ENCODE measurements at places on chromosomes 6 and 20.

- DNase-seq, result no peak
Observed at GRCh38 chr20:33866398-33867100, 55.4 kb downstream of the CHMP4B start.

- no peak for DNase-seq
Observed at GRCh38 chr20:64091770-64092169, 7.6 kb upstream of the LKAAEAR1 start.

GRCh38 chr6:37010402-37010892, 5.0 kb downstream of the FGD2 start:
- no peak for DNase-seq

GRCh38 chr20:47642624-47643023, 140.9 kb downstream of the NCOA3 start:
- no peak for DNase-seq

DNA sequence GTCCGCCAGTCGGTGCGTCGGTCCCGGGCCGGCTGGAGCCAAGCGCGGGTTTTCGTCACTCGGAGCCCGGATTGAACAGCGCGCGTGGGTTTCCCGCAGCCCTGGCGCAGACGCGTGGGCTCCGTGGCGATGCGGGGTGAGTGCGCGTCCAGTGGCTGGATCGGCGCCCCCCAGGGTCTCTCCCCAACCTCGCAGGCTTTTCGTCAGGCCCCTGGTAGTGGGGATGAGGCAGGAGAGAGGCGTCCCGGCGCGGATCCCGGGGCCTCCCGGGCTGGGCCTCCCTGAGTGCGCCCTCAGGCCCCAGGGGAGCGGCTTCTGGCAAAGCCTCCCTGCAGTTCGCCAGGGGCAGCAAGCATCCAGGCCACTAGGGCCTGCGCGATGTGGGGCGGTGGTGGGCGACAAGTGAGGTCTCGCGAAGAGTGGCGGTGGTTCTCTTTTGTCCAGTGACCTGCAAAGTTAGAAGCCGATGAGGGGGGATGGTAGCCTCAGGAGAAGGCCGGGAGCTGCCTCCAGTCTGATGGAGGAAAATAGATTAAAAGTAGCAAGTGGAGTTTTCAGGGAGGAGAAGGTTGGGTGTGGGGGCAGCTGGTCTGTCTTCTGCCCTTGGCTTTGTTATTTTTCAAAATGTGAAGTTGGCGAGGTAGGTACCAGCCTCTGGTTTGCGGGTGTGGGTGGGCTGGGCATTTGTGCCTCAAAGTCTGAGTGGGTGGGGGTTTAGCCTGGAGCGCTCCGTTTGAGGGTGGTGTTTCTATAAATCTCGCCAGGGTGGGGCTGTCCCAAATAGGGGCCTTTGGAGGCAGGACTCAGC, 1.6 kb downstream of the TOX2 start:
- no peak for DNase-seq

DNA sequence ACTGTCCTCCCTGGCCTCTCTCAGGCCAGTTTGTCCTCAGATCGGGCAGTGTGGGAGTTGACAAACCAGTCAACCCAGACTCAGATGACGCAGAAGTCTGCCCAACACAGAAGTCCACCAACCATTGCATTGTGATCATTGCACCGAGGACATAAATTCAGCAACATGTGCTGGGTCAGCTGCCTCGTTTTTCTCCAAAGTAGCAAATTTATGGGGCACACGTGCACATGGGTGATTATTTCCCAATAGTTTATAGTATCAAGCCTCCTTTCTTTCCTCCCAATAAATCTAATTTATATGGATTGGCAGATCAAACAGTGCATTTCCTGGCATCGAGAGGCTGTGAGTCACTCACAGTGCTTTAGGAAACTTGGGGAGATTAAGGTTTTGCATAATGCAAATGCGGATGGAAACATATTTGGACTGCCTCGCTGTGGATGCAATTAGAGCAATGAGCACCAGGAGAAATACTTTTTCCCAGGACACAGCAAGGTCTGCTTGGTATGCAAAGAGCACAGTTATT, 413.7 kb upstream of the SULF2 start:
- no peak for DNase-seq

DNA sequence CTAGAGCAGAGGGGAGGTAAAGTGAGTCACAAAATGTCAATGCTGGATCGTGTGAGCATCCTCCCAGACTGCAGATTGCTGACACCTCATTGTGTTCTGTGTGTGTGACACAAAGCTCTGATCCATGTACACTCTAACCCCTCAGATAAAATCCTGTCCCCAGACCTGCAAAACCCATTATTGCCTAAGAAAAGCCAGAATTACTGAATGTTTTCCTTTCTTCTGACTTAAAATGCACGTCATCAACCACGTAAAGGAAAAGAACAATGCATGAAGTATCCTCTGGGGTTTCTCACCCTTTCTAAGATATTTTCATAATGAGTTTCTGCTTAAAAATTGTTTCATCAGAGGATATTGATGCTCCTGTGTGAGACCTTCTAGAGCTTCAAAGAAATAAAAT, 218.0 kb upstream of the PREP start:
- no peak for DNase-seq

- no peak for DNase-seq
Observed at GRCh38 chr6:166206510-166207283, 39.0 kb upstream of the TBXT start.

DNA sequence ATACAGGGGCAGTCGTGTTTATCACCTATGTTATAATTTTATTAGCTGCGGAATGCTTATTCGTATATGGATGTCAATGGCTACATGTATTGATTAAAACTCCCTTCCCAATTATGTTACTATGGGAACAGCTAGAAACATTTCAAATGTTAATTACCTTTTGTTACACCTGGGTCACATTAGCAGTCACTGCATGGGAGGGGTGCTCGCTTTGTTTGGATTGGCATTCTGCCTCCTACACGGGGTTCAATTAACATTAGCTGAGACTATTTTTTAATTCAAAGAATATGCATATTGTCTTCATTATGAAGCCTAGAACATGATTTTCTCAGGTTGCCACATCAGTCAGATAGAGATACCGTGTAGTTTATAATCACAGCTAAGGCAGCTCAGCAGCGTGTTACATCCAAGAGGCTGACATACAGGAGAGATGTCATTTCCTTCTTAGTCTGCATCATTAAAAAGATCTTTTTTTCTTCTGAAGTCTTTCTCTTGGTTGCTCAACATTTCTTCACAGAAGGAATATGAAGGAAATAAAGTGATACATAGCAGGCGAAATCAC, 76.2 kb upstream of the RPS6KA2 start:
- no peak for DNase-seq

DNA sequence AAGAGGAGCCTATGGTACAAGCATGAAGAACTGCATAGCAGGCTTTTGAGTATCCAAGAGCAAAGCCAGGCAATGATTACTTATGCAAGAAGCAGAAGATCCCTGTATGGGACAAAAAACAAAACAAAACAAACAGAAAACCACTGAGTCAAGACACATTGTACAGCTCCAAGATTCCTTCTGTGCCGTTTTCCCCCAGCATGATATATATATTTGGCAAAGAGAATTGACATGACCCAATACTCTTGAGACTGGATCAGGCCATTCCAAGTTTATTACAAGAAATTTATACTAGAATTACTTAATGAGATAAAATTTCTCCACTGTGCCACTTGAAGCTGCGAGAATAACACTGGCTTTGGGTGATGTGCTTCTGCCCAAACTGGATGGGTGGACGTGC, 65.5 kb downstream of the TRMT11 start:
- DNase-seq, result no peak

GRCh38 chr6:144899161-144899560, 614.0 kb downstream of the UTRN start:
- DNase-seq, result no peak

- DNase-seq, result no peak
Observed at GRCh38 chr6:64736421-64736950, 970.5 kb downstream of the EYS start.

DNA sequence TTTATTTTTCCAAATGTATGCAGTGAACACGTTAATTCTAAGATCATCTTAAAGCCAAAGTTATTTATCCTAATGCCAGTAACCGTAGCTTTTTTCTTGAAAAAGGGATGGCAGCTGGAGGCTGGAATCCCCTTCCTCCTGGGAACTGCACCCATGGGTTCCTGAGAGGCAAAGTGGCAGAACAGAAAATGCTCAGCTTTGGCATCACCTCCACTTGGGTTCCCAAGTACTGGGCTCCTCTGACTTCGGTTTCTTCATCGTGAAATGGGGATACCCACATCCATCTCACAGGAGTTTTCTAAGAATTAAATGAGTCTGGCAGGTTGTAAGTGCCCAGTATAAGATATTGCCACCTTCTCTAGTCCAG, 6.2 kb upstream of the DDX43 start:
- DNase-seq, result no peak

- no peak for DNase-seq
Observed at GRCh38 chr20:4929686-4930397, 71.5 kb downstream of the SLC23A2 start.

- peak; percentile 79 for DNase-seq
Observed at GRCh38 chr6:30213957-30214656, 901 bp upstream of the TRIM26 start.

GRCh38 chr6:12064131-12064530, 52.0 kb downstream of the HIVEP1 start:
- no peak for DNase-seq

DNA sequence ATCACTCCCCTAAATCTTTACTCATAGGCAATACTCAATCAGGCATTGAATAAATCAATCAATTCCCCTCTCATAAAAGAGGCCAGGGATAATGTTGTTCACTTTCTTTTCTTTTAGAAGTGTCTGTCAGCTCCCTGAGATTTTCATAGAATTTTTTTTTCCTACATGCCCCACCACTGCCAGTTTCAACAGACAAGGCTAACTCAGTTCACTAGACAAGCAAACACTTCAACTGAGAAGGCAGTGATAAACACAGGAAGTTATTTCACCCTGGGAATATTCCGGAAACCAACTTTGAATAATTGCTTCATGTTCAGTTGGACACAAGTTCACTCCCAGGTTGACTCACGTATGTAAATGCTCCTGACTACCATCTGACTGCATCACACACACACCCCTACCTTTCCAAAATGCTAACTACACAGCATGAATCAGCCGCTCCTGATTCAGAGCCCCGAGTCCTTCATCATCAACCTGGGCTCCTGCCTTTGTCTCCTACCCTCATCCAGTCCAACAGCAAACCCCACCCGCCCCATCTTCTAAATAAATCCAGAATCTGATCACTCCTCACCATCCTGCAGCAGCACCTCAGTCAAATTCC, 143.9 kb downstream of the BCAS1 start:
- DNase-seq, result peak; percentile 35

DNA sequence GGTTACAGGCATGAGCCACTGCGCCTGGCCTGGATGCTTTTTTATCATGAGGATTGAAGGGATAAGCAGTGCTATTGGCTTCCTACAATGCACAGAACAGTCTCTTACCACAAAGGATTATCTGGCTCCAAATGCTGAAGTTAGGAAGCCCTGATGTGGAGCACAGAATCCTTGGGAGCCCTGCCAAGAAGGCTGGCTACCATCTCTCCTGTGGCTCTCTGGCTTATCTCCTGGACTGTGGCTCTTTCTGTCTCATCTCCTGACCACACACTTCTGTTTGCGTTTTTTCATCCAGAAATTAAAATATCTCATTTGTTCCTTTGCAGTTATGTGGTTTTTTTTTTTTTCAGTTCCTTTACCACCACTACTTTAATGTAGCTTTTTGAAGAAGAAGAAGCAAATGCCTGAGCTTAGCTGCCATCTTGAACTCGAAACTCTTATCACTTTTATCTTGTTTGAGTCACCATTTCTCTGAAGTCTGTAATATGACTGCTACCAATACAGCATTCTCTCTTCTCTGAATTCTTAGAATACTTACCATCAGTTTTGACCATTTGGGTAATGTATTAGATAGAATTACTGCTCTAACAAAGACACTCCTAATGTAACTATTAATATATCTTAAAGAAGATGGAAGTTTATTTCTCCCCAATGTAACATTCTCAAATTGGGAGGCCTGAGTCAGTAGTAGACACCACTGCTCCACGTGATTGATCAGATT, 1044.7 kb downstream of the KIF16B start:
- DNase-seq, result no peak

DNA sequence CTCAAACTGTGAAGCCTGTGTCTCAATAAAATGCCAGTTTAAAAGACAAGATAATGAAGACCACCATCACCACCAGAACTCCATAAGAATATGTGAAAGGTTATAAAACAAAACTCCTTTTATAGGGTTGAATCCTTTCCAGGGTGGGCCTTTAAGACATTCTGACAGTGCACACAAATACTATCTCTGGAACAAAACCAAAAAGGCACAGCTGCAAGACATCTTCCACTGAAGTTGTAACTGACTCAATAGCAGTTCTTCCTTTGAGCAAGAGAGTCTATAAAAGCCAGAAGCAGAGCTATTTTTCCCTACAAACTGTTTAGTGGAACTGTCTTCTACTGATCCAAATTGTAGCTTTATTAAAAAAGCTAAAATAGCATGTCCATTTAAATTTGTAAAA, 81.6 kb downstream of the EPB41L2 start:
- no peak for DNase-seq

DNA sequence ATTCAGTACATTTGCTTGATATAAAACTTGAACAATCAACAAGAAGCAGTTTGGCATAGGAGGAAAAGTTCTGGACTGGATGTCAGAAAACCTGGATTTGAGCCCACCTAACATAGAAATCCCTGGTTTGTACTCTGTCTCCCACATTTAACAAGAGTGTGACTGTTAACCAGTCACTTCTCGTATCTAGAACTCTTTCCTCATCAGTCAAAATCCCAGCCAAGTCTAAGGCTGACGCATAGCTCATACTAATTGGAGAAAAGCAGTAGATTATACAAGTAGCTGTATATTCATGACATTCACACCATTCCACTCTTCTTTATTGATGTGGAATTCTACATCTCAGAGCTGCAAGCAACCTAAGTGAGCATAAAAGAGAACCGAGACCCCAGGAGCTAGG, 222.7 kb downstream of the PHACTR1 start:
- DNase-seq, result no peak

GRCh38 chr20:12371990-12372389, 454.3 kb downstream of the BTBD3 start:
- DNase-seq, result no peak

GRCh38 chr20:35312318-35312717, 20.1 kb upstream of the FAM83C start:
- no peak for DNase-seq

GRCh38 chr6:157806131-157806855, 16.8 kb upstream of the SNX9 start:
- no peak for DNase-seq

DNA sequence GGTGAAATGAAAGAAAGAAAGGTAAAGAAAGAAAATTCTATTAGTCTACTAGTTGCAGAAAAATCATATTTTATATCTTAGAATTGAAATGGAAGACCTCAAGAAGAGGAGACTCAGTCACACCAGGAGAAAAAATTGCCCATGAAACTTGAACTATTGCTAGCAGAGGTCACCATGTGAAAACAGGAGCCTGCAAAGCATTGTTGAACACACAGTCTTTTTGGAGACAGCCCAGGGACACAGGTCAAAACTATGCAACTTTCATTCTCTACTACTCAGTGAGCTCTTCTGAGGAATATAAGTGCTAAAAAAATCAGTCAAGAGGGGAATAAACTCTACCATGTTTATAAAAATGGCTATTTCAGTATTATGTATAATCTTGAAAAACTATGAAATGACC, 89.8 kb upstream of the TENT5A start:
- no peak for DNase-seq

GRCh38 chr6:15773806-15774410, 111.1 kb upstream of the DTNBP1 start:
- no peak for DNase-seq
